ENCODE measurements at places on chromosomes 5 and 9.

- no peak overlapping the region for H3K27ac ChIP-seq
- H3K4me1 ChIP-seq = no peaks in the 10 kb centered on the region
- no peak for DNase-seq
- no peak overlapping the region for H3K4me3 ChIP-seq
Observed at GRCh38 chr9:107881626-107882300, 392.2 kb upstream of the KLF4 start.

DNA sequence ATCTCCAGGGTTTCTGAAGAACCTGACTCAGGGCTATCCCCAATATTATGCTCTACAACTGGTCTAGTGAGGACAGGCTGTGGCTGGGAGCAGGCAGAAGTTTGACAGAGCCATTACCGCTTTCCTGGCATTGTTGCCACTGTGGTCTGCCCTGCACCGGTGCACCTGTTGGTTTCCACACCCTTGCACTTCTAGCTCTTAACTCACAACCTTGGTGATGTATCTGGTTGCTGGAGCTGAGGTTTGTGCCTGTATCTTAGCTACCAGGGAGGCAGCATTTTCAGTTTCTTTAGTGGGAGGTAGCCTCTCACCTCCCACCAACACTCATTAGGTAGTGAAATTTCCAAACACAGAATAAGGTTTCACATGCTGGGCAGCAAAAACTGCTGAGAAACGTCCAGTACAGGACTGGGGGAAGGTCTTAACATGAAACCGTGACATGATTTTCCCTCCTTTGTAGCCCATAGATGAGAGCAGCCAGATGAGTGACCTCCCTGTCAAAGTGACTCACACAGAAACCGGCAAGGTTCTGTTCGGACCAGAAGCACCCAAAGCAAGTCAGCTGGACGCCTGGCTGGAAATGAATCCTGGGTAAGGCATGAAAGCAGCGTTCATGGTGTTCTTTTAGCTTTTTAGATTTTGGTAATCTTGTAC lies 57.7 kb downstream of the SMARCA2 start:
- H3K4me1 ChIP-seq = no peaks in the 10 kb centered on the region
- no peak overlapping the region for H3K27ac ChIP-seq
- H3K27me3 ChIP-seq = no peaks in the 10 kb centered on the region

- H3K4me3 ChIP-seq = no peak overlapping the region
- H3K27me3 ChIP-seq = no peaks in the 10 kb centered on the region
- no peaks in the 10 kb centered on the region for H3K36me3 ChIP-seq
Observed at GRCh38 chr9:111056538-111056937, 18.3 kb upstream of the LPAR1 start.

DNA sequence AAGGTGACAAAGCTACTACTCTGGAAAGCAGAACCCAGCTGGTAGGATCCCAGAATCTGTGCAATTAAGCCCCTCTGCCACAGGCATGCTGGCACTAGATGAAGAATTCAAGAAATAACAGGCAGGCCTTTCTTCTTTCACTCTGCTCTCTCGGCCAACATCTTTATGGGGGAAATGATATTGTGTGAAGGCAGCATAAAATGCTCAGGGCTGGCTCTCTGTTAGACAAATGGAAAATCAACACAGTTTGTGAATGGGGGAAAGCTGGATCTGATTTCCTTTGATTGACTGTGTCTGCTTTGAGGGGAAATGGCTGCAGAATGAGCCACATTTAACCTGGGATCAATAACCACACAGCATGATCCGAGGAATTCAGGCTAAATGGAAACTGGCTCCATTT lies 29.1 kb upstream of the AKNA start:
- no peak overlapping the region for H3K27ac ChIP-seq
- H3K4me3 ChIP-seq = no peak overlapping the region
- H3K4me1 ChIP-seq = peaks cover 22% of the 10 kb centered on the region
- DNase-seq = peak; percentile 47
- H3K27me3 ChIP-seq = no peaks in the 10 kb centered on the region

GRCh38 chr9:135565636-135566035 lies 4.1 kb downstream of the PAEP start:
- no peak overlapping the region for H3K4me3 ChIP-seq
- no peaks in the 10 kb centered on the region for H3K36me3 ChIP-seq
- no peak overlapping the region for H3K27ac ChIP-seq
- DNase-seq = no peak

GRCh38 chr9:91239367-91240111 lies 122.2 kb downstream of the AUH start:
- DNase-seq = no peak
- no peak overlapping the region for H3K4me3 ChIP-seq
- H3K36me3 ChIP-seq = no peaks in the 10 kb centered on the region
- H3K27ac ChIP-seq = no peak overlapping the region
- H3K27me3 ChIP-seq = no peaks in the 10 kb centered on the region

DNA sequence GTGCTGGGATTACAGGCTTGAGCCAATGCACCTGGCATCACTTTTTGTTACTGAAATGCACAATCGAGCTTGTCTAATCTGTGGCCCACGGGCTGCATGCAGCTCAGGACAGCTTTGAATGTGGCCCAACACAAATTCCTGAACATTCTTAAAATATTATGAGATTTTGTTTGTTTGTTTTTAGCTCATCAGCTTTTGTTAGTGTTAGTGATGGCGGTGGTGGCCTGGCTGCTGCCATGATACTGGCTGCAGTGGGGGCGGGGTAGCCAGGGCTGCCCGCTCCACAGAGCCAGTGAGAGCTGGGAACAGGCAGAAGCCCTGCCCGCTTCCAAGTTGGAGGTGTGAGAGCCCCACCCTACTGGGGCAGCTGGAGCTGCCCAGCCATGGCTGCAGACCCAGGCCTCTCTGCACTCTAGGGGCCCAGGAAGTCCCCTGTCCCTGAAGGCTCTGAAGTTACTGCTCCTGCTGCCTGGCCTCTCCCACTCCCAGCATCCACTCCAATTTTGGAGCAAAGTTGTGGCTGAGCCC lies 76.6 kb upstream of the SHB start:
- H3K4me1 ChIP-seq = peaks cover 10% of the 10 kb centered on the region
- peaks cover 7% of the 10 kb centered on the region for H3K27me3 ChIP-seq
- no peak for DNase-seq
- H3K27ac ChIP-seq = no peak overlapping the region
- H3K36me3 ChIP-seq = no peaks in the 10 kb centered on the region

DNA sequence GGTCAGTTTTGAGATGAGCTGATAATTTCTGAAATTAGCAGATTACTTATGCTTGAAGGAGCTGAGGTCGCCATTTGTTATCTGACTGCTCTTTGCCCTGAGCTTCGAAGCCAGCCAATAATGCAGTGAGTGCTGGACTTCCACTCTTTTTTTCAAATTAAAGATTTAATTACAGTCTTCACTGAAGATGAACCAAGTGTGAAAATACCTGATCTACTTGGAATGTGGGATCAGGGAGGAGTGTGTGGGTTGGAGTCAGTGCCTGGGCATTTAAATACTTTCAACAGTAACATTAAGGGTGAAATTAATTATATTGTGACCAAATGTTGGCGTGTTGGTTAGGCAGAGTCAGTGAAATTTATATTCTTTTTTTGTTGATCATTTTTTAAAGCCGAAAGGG lies 23.9 kb upstream of the DMRT3 start:
- peaks cover 77% of the 10 kb centered on the region for H3K27me3 ChIP-seq
- no peak overlapping the region for H3K27ac ChIP-seq
- H3K4me1 ChIP-seq = no peaks in the 10 kb centered on the region
- DNase-seq = no peak
- H3K36me3 ChIP-seq = no peaks in the 10 kb centered on the region
- no peak overlapping the region for H3K4me3 ChIP-seq

DNA sequence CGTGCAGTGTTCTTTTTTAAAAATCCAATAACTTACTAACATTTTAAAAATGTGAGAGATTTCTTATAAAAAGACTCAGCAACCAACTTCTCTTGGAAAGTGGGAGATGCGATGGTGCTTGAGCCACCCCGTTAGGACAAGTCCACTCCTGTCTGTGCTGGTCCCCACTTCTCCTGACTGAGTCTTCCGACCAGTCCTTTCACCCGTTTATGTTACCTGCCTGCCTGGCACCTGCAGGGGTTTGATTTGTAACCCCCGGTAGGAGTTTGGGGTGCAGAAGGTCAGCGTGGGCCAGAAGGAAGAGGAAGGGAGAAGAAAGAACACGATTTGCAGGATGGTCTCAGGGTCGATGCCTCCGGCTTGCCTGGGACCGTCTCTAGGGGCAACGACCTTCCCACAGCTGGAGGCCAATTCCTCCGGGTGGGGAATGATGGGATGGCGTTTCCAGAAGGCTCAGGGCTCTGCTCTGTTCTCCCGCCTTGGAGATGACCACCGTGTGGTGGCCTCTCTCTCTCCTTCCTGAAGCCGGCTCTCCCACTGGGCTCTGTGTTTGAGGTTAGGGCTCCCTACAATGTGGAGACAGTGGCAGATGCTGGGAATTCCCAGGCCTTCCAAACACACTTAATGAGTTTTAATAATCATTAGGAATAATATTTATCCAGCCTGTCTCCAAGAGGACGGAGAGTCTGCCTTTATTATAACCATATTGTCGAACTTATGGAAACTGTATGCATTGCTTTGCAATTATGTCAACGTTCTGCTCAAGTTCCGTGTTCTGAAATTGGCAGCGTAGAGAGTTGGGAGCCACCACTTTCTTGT lies 14.8 kb downstream of the COL27A1 start:
- no peaks in the 10 kb centered on the region for H3K36me3 ChIP-seq
- DNase-seq = no peak
- no peaks in the 10 kb centered on the region for H3K27me3 ChIP-seq
- no peak overlapping the region for H3K27ac ChIP-seq
- no peak overlapping the region for H3K4me3 ChIP-seq
- H3K4me1 ChIP-seq = peaks cover 17% of the 10 kb centered on the region

DNA sequence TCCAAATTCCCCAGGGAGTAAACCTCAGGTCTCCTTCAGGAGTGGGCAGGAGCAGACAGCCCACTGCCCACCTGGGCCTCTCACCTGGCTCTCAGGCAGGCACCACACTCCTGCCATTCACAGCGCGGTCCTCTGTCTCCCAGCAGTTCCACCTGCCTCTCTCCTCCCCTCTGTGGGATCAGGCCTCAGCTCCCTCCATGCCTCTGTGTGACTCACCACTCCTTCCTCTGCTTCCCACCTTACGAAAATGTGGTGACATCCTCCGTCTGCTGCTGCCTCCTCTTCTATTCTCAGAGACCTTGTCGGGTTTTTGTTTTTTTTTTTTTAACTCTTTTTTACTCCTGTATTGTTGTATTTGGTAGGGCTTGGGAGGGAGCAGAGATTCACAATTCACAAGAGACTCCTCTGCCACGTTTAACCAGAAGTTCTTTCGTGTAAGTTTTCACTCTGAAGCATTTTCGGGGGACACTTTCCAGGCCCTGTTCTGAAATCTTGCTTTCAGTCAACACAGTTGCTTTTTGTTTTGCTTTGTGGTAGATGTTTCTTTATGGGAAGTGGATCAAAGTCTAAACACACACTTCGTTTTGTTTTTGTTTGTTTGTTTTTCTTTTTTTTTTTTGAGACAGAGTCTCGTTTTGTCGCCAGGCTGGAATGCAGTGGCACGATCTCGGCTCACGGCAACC lies 21.1 kb upstream of the CDKN2AIPNL start:
- H3K36me3 ChIP-seq = no peaks in the 10 kb centered on the region
- H3K27me3 ChIP-seq = no peaks in the 10 kb centered on the region
- H3K4me1 ChIP-seq = peaks cover 24% of the 10 kb centered on the region
- DNase-seq = no peak
- no peak overlapping the region for H3K27ac ChIP-seq

GRCh38 chr5:171709930-171710329 lies 75.7 kb upstream of the SMIM23 start:
- no peaks in the 10 kb centered on the region for H3K36me3 ChIP-seq
- no peaks in the 10 kb centered on the region for H3K4me1 ChIP-seq
- H3K4me3 ChIP-seq = no peak overlapping the region
- no peak overlapping the region for H3K27ac ChIP-seq
- DNase-seq = no peak

GRCh38 chr9:34151398-34151797 lies 24.9 kb upstream of the DCAF12 start:
- no peaks in the 10 kb centered on the region for H3K27me3 ChIP-seq
- no peak overlapping the region for H3K27ac ChIP-seq
- no peaks in the 10 kb centered on the region for H3K4me1 ChIP-seq

DNA sequence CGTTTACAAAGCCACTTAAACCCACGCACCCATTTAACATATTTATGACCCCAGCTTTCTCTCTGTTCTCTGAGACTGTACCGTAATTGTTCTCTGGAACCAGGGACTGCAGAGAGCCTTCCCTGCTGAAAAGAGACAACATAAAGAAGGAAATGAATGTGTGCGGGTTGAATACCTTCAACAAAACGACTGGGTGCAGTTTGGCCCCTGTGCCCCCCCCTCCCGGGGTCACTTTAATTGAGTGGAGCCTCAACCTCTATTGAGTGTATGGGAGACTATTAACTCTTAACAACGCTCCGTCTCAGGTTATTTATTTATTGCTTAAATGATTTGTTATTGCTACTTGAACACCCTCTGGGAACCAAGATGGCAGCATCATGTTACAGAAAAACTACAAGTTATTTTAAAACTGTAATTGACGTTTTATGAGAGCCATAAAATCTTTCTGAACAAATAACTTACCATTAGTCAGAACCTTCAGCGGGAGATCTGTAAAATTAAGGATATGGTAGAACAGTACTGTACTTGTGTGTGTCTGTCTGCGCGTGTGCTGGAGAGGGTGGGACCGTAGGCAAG lies 70.6 kb downstream of the GAS1 start:
- H3K4me3 ChIP-seq = peak overlapping the region; percentile 8
- H3K4me1 ChIP-seq = peaks cover 20% of the 10 kb centered on the region
- no peaks in the 10 kb centered on the region for H3K36me3 ChIP-seq
- peak; percentile 51 for DNase-seq

GRCh38 chr9:115098226-115098965 lies 19.6 kb downstream of the TNC start:
- H3K4me3 ChIP-seq = no peak overlapping the region
- no peak for DNase-seq
- H3K4me1 ChIP-seq = peaks cover 16% of the 10 kb centered on the region

GRCh38 chr9:86909388-86909787 lies 37.9 kb downstream of the GAS1 start:
- no peak for DNase-seq
- peaks cover 3% of the 10 kb centered on the region for H3K4me1 ChIP-seq
- H3K27me3 ChIP-seq = peaks cover 13% of the 10 kb centered on the region
- H3K27ac ChIP-seq = no peak overlapping the region

DNA sequence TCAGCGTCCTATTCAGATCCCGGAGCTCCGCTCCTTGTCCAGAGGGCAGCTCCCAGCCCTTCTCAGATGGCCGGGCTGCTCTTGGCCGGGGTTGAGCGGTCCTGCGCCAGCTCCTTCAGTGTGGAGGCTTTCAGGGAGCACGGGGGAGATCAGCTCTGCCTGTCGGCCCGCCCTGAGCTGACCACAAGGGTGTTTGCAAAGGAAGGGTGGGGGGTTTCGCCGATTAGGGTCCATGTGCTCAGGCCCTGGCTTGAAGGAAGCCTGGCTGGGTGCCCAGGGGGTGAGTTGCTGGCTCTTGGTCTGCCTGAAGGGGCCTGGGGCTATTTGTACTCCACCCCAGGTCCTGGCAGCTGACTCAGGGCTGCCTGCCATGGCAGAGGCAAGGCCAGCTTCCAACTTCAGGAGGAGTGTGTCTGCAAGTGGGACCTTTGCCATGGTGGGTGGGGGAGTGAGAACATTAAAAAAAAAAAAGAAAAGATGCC lies 250.1 kb upstream of the KLF4 start:
- H3K27ac ChIP-seq = no peak overlapping the region
- H3K36me3 ChIP-seq = no peaks in the 10 kb centered on the region
- H3K4me1 ChIP-seq = no peaks in the 10 kb centered on the region
- no peaks in the 10 kb centered on the region for H3K27me3 ChIP-seq
- H3K4me3 ChIP-seq = no peak overlapping the region

All from neural progenitor cell (in vitro differentiated cells).